ENCODE measurements at places on chromosomes 6 and 20.

DNA sequence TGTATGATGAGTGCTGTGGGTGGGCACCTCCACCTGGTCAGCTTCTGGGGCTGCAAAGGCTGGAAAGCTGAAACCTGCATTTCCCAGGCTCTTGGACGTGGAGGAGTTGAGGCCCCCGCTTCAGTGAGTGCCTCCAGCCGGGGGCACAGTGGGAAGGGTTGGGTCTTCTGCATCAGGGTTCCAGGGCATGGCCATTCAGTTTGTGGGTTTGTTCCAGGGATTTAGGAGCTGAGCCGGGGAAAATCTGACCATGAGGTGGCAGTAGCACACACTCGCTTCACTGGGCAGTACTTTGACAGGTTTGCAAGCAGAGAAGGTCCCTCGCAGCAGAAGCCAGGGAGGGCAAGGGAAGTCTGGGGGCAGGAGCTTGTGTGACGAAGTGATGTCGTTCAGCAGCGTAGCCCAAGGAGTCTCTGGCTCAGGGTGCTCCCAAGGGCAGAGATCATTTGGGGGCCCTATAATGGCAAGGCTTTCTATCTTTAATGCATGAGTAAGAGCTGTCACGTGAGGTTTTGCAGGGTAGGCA lies 69.5 kb upstream of the SULF2 start:
- DNase-seq: no peak

DNA sequence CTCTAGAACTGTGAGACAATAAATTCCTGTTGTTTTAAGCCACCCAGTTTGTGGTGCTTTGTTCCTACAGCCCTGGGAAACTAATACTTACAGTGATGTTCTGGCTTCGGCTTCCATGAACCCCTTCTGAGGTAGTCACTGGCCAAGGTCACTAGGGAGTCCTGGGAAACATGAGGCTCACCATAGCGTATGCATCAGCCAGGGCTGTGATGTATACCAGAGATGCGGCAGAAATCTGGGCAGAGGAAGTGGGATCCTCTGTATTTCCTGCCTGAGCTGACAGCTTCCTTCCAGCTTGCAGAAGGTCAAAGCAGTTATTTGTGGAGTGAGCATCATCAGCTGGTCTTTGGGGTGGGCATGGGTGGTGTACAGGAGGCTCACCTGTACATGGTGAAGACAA lies 27.9 kb downstream of the KAT14 start:
- no peak for DNase-seq

GRCh38 chr20:2578475-2579192 lies 42.3 kb downstream of the TMC2 start:
- DNase-seq: no peak

- DNase-seq: no peak
Measured at GRCh38 chr6:130046671-130047070, 28.3 kb downstream of the L3MBTL3 start.

DNA sequence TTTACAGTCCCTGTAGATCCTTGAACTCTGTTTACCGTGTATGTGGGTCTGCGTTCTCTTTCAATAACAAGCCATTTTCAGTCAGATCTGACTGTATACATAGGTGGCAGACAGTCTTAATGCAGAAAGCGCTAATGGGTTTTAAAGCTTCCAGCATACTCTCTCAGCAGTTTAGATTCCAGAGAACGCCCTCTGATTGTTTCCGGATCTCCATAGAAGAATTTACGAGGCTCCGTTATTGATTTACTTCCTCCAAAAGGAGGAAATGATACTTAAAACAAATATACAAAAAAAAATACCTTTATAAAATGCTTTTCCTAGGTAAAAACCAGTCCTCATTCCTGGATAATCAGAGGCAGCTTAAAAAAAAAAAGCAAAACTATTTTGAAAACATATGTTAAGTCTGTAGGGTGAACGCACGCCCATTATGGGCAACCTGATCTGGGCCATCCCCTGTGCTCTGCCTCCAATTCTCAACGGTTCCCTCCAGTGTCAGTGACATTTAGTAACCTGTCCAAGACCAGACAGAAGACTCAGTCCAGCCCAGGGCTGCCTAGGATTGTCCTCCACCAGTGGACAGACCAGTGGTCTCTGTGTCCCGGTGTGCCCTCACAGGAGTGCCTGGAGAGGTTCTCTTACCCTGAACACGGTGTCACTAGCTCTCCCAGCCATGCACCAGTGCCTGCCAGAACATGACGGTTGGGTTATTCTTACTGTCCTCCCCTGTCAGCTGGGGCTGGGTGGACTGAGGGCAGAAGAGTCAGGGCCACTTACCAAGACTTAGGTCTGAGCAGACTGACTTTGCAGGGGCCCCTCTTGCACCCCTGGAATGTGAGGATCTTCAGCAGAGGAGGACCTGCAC lies 217.3 kb downstream of the ARID1B start:
- DNase-seq: no peak

GRCh38 chr6:158854214-158855101 lies 35.3 kb upstream of the EZR start:
- no peak for DNase-seq

GRCh38 chr20:52422574-52423336 lies 231.2 kb upstream of the ZFP64 start:
- no peak for DNase-seq

DNA sequence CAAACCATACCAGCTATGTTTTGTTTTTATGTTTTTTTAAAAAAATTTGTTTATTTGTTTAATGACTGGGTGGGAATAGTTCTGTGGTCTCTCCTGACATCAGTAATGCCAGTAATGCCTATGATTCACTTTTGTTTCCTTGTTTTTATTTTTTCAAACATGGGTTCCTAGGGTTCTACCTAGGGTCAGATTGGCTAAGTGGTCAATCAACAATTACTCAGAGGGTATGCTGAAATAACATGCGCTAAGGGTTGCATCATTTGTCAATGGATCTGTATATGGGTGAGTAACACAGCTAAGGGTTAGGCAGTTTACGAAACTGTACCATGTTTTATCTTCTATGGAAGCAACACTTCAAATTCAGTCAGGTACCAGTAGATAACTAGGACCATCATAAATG lies 583.8 kb upstream of the GJE1 start:
- DNase-seq: no peak

DNA sequence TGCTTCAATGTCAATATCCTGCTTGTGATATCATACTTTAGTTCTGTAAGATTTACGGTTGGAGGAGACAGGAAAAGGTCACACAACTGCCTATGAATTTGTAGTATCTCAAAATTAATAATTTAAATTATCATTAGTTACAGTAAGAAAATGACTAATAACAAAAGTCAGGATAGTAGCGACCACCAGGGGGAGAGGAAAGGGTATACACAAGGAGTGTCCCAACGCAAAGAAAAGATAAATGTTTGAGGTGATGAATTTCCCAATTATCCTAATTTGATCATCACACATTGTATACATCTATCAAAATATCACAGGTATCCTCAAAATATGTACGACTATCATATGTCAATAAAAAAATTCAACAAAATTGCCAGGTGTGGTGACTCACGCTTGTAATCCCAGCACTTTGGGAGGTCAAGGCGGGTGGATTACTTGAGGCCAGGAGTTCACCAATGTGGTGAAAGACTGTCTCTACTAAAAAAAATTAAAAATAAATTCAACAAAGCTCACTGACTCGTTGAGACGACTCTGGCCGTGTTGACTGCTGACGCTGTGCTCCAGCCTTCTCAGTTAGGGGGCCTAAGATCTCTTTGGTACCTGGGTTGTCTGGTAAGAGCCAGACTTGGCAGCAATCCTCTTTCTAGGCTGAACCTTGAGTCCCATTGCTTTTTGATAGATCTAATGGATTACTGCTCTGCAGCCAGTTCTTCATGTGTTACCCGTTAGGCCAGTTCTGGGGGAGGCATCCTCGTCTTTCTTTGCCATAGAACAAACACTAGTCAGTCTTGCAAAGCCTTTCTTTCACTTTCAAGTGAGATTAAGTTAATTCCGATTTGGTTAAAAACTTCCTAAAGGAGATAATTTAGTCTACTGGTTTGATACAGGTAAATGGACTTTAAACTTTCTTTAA lies 9.0 kb upstream of the OVOL2 start:
- DNase-seq: no peak

- no peak for DNase-seq
Measured at GRCh38 chr6:161634916-161635315, 361.1 kb upstream of the AGPAT4 start.

DNA sequence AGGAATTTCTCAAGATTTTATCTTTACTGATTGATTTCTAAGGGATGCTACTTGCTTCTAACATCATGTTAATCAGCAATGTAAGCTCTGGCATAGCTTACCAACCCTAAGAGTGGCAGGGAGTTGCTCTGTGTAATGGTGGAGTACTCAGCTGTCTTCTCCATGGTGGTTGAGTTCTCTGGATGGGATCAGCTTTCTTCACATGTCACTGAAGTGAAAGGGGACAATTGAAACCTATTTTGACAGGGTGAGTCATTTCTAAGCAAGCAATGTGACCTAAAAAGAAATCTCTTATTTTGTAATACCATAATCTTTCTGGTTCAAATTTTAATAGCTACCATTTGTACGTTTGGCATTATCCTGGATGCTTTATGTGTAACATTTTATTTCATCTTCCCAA lies 430.4 kb downstream of the GJA1 start:
- no peak for DNase-seq

GRCh38 chr20:2691127-2691526 lies 1.5 kb upstream of the EBF4 start:
- no peak for DNase-seq

DNA sequence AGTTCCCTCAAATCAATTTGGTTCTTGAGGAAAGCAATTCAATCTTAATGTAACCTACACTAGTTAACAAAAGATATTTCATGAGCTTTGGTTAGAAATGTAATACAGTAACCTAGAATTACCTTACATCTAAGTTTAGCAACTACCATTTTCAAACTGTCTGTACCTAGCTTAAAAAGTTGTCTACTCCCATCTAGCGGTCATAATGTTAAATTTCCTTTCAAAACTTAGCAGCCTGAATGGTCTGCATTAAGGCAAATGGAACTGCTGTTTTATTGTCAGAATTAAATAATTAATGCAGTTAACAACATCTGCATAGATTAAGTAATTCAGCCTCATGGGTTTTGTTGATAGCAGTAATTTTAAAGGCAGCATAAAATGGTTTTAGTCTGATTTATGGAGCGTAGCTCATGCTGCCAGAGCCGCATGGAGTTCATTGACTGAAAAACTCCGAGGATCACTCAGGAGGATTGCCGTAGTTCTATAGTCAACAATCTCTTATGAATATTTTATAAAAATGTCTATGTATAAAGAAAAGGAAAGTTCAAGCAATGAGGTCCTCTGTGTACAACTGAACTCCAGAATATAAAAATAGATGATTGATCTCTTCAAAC lies 485.4 kb upstream of the MANEA start:
- no peak for DNase-seq

- DNase-seq: no peak
Measured at GRCh38 chr6:56690519-56691285, 48.0 kb upstream of the DST start.
